AG04449 (cell line): ENCODE measurements at places on chromosomes 12 and 14.

DNA sequence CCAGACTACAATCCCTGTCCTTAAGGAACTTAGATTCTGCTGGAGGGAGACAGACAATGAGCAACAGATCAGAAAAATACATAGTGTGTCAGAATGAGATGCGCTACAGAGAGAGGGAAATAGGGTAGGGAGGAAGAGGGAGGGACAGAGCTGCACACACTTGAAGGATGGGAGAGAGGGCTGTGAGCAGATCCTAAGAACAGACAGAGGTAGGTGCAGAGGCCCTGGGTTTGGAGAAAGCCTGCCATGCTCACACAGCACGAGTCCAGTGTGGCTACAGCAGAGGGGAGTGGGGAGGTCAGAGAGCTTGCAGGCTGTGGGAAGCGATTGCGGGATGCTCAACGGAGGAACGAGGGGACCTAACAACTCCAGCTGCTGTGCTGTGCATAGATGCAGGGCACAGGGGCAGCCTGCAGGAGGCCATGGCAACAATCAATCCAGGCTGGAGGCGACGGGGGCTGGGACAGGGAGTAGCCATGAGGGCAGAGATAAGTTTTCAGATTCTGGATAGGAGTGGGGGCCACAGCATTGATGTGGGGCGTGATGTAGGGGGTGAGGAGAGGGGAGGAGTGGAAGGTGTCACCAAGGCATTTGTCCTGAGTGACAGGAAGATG is 20.7 kb downstream of the FAIM2 start:
- no peak for DNase-seq

- no peak for DNase-seq
Observed at GRCh38 chr14:100837805-100838350, 12.0 kb downstream of the MEG3 start.

- peak; percentile 51 for DNase-seq
Observed at GRCh38 chr12:6492838-6493496, at the start of gene MRPL51. Gene MRPL51, minus strand, starts transcription at chr12:6493262. Its CDS starts 126 bp downstream, at chr12:6493136.

DNA sequence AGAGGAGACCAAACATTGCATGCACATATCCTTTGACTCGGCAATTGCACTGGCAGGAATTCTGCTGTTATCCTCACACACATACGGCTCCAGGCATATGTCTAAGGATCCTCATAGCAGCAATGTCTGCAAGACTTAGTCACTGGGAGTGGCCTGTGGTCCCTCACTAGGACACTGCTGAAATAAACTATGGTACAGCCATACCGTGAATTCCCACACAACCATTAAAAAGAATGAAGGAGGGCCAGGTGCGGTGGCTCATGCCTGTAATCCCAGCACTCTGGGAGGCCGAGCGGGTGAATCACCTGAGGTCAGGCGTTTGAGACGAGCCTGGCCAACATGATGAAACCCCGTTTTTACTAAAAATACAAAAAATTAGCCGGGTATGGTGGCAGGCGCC is 105.1 kb downstream of the ZFP36L1 start:
- peak; percentile 91 for DNase-seq

DNA sequence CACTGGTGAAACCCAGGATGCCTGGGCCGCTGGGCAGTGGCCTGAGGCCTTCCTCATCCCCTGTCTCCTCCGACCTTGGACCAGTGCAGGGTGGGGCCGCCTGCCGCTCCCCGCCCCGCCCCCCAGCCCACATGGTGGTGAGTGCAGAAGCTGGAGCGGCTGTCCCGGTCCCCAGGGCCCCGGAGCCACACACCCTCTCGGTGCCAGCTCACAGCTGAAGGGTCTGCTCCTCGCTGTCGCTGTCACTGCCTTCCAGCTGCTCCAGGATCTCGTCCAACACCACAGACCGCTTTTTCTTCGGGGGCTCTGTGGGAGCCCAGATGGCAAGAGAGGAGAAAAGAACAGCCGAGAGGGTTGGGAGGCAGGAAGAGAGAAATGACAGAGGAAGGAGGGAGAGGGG is 143.1 kb downstream of the RBM19 start:
- DNase-seq, result no peak

- no peak for DNase-seq
Observed at GRCh38 chr14:49997991-49998390, 105.1 kb downstream of the ARF6 start.

DNA sequence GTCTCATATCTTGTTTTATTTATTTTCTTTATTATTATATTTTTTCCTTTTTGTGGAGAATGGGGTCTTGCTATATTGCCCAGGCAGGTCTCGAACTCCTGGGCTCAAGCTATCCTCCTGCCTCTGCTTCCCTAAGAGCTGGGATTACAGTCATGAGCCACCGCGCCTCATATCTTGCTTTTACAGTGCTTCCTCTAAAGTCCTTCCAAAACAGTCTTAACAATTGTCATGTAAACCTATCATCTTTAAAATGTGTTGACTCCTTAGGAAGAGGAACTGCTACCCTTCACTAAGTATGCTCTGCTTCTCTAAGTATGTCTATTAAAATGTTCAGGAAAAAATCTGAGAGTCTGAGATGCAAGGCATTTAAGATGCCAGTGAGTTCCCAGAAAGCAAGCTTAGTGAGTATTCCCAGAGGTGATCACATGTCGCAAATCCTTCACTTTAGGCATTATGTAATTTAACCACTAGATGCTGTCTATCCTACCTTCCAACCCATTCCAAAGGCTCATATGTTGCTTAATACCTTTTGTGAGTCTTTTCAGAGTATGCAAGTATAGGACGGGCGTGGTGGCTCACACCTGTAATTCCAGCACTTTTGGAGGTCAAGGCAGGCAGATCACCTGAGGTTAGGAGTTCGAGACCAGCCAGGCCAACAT is 19.7 kb upstream of the FOXJ2 start:
- no peak for DNase-seq

DNA sequence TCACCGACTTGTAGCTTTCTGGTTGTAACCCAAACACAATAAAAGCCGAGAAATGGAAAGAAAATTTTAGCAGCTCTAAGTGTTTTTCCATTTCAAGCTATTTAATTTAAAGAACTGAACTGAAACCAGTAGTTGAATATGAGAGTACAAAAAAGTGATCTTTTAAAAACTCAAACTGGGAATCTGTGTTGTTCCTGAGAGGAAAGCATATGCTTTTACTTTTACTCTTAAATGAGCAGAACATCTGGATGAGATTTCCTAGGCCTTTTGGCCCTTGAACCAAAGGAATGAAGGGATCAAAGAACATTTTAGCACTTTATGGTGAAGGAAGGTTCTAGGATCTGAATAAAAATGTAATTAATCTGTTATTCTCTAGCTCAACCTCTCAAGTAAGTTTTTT is 1.3 kb downstream of the KERA start:
- DNase-seq, result no peak

GRCh38 chr14:88695870-88696269 is 96.9 kb downstream of the EML5 start:
- DNase-seq, result peak; percentile 23

- no peak for DNase-seq
Observed at GRCh38 chr14:83347874-83348273, 1814.2 kb upstream of the SEL1L start.

GRCh38 chr14:105325303-105325702 is 10.8 kb downstream of the PACS2 start:
- DNase-seq, result no peak

GRCh38 chr12:9776781-9777180 is 16.1 kb upstream of the CD69 start:
- DNase-seq, result no peak

- DNase-seq, result no peak
Observed at GRCh38 chr14:102729825-102730224, 47.4 kb upstream of the TRAF3 start.

DNA sequence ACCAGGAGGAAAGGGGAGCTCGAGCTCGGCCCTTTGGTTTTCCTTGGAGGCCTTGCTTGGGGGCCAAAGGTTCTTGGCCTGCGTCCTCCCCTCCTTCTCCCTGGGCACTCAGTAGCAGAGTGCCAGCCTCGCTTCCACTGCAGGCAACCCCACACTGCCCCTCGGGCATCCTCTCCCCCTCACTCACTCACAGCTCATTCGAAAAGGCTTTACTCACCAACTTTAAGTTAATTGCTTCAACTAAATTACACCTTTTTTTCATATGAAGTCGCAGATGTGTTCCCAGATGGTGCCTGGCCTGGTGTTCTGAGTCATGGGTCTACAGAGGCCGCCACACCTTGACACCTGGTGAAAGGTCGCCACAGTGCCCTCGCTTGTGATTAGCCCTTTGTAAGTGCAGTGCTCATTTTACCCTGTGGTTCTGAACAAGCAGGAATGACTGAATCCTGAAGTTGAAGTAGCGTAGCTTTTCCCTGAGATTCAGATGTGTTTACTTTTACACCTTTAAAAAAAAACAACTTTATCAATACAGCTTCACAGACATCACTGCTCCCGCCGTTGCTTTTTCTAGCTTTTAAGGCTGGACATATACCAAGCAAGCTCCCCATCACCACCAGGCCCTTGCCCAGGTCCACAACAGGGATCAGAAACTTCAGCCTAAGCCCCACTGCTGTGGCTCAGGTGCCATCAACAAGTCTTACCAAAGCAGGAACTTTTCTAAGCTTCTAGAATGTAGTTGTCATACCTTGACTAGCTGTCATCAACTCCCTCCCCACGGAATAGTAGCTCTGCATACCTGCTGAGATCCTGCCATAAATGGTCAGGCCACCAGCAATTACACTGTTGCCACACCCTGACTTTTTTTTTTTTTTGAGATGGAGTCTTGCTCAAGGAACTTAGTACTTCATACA is 20.3 kb upstream of the ADIPOR2 start:
- DNase-seq, result no peak

- DNase-seq, result peak; percentile 93
Observed at GRCh38 chr14:50955373-50956043, 11.2 kb upstream of the PYGL start.

DNA sequence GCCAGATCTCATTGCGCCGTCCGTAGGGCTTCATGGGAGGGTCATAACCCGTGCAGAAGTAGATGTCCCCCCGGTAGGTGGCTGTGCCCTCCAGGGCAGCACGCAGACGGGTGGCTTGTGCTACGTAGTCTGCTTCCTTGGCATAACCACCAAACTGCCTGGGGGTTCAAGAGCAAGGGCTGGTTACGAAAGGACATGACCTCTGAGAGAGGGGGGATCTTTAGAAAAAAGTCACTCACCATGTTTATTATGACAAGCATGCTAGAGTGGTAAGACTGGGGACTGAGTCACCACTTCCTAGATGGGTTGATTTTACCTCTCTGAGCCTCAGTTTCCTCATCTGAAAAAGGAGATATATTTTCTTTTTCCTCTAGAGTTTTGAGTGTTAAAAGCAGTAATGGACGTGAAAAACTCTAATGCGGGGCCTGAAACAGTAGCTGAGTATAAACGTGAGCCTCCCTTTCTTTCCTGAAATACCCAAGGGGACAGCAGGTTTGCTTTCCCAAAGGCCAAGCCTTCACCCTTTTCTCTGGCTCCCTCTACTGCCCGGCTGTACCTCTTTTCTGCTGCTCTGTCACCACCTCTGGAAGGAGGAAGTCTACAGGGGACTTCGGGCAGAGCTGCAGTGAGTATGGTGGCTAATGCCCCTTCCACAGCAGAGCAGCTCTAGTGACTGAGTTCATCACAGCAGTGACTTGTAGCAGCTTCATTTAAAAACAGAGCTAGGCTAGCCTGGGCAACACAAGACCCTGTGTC is 23.5 kb upstream of the GPRC5D start:
- DNase-seq, result no peak

GRCh38 chr14:66228267-66228970 is 257.8 kb upstream of the CCDC196 start:
- no peak for DNase-seq

- no peak for DNase-seq
Observed at GRCh38 chr12:84689638-84690037, 223.0 kb downstream of the SLC6A15 start.

DNA sequence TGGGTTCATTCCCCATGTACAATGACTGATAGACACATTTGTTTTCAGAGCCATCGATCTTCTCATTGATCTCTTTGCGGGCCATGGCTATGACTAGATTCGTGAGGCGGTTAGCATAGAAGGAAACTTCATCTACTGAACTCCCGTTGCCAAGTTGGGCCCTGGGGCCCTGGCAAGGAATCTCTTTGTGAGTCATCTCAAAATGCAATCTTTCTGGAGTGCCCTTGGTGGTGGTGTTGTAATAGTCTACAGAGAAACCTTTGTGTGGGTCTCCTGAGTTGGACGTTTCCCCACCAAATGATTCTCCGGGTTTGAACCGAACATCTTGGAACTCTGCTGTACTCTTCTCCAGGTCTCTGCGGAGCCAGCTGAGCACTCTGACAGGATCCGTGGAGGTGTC is 20.4 kb downstream of the AKAP3 start:
- DNase-seq, result no peak

DNA sequence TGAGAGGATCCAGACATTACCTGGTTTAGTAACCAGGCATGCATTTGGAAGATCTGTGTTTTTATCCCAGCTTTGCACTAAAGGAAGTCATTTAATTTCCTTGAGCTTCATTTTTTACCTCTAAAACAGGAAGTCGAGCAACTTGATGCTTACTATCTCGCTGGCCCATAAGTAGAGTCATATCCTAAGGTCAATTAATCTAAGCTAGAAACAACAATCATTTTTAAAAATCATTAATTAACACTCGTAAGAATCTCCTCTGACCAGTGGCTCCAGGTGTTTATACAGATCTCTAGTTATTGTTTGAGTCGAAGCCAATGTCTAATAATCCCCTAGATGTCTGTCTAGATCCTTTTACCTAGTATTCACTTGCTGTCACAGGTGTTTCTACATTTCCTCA is 355.8 kb upstream of the DCN start:
- no peak for DNase-seq

- no peak for DNase-seq
Observed at GRCh38 chr12:108287227-108287626, 51.9 kb downstream of the CMKLR1 start.

DNA sequence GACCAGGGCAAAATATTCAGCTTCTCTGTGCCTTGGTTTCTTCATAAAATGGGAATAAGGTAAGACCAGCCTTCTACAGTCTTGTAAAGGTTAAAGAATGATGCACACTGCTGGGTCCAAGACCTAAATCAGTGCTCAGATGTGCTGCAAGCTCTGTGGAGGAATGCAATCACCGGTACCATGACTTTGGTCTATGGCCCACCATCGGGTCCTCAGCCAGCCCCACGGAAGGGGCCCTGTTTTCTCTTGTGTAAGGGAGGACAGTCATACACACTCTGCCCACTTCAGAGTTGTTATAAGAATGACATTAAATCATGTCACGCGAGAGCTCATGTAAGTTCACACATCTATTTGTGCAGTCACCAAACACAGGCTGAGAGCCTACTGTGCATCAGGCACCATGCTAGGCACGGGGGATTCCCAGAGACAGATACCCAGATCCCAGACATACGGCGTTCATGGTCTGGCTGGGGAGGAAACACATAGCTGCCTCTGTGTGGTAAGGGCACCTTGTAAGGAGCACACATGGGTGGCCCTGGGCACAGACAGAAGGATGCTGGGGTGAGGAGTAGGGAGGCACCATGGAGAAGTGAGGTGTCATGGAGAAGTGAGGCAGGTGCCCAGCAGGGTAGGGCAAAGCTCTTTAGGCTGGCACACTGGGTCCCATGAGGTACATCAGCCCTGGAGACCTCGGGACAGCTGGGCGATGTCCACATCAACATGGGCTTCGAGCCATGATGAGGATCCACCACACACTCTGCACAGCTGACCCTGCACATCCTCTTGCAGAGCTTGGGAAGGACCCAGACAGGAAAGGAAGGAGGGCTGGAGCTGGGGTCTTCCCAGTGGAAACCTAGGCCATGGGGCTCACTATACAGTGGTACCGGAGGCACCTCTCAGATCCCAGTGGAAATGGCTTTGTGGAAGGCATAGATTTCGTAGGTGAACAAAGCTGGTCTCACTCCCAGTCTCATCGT is 190.4 kb upstream of the DIO3 start:
- DNase-seq, result no peak

GRCh38 chr12:89567691-89568239 is 41.9 kb upstream of the POC1B start:
- DNase-seq, result no peak
